Heart left ventricle (tissue), 16 donors: ENCODE measurements at places on chromosomes 3 and 15. TPM values are rescaled to one million over a fixed set of nuclear protein-coding genes. Genes with fewer than 3 reads are reported as not detected.

GRCh38 chr3:195140816-195141793, 129.9 kb downstream of the XXYLT1 start:
- DNase-seq, result no peak

- DNase-seq, result no peak
Measured at GRCh38 chr15:53536479-53537120, 222.9 kb downstream of the WDR72 start.

DNA sequence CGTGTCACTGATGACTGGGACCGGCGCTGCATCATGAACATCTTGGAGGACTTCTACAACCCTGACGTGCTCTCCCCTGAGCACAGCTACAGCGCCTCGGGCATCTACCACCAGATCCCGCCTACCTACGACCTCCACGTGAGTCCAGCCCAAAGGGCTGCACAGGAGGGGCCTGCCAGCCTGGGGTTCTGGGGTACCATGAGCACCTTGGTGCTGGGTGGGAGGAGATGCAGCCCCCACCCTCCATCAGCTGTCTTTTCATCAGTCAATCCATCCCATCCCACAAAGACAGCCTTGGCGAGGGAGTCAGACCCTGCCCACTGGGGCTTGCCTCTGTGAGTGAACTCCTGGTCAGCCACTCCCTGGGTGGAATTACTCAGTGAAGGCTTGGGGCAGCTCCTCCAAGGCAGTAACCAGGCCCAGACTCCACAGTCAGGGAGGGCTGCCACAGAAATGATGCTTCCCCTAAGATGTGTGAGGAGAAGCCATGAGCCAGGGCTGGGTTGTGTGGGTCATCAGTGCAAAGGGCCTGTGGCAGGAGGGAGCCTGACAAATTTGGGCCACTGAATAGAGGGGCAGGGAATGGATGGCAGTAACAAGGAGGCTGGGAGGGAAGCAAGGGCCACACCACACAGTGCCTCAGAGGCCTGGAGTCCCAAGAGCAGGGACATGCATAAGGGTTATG, 47.9 kb downstream of the SEMA3G start:
- peak; percentile 16 for DNase-seq

GRCh38 chr3:54736459-54736858, 191.4 kb downstream of the LRTM1 start:
- DNase-seq, result no peak

OXTR gene
- not detected for total RNA-seq

DNA sequence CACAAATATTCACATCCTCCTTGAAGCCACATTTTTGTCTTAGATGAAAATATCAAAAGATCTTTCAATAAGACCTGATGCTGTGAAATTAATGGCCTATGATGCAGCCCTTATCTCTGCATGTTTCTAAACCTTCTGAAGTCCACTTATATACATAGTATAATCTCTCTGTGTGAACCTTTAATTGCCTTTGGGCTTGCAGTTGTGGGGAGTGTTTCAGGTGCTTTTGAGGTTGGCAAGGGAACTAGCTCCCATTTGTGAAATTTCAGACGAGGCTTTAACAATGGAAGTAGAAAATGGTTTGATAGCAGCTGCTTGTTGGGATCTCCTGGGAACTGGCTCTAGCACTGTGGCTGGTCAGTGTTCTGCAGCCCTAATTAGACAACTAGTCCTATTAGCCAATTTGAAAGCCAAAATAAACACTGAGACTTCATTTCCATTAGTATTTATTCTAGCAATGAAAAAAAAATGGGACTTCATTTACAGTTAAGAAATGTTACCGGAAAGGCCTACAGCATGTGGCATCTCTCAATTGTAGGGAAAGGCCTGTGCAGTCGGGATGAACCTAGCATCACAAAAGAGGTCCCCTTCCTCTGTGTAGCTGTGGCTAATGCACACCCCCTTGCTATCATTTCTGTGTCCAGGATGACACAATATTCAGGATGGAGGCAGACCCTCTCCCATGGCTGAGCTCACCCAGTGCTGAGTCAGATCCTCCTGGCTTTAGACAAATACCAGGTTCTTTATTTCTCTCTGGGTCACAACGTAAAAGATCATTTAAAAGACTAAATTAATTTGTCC, 140.7 kb upstream of the TRIM42 start:
- no peak for DNase-seq

GRCh38 chr3:170909129-170909903, 879 bp upstream of the EIF5A2 start:
- no peak for DNase-seq

DNA sequence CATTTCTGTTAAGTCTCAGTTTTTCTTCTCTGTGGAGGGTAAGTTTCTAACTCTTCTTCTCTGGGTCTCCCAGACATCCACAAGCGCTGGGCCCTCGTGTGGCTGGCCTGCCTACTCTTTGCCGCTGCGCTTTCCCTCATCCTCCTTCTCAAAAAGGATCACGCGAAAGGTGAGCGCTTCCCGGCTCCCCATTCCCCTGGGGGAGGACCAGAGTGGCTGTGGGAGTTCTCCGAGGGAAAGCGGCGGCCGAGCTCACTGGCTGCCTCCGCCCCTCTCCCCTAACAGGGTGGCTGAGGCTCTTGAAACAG, 1.1 kb upstream of the CRELD1 start:
- DNase-seq, result no peak

DNA sequence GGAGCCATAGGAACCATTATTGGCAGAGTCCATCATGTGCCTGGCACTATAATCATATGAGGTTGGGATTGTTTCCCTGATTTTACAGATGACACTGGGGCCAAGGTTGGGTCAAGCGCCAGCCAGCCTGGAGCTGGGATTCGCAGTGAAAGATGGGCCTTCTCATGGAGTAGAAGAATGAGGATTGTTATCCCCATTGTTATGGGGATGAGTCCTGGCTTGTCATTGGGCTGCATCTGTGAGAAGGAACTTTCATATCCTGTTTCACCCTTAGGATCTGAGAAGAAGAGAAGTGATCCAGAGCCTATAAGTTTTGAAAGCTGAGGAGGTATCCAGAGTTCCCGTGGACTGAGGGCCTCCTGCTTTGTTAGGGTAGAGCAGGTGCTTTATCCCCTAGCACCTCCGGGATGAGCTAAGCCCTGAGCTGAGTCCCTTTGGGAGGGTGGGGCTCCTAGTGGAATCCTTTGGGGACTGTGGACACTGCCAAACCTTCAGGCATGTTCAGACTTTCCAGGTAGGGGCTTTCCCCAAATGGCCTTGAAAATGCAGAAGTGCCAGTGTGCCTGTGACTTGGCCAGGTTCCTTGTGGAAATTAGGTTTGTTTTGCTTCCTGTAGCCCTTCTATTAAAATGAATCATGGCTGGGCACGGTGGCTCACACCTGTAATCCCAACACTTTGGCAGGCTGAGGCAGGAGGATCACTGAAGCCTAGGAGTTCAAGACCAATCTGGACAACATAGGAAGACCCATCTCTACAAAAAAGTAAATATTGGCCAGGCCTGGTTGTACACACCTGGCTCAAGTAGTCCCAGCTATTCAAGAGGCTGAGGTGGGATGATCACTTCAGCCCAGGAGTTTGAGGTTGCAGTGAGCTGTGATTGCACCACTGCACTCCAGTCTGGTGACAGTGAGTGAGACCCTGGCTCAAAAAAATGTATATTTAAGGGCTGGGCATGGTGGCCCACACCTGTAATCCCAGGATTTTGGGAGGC, 30.2 kb upstream of the BSN start:
- no peak for DNase-seq

GRCh38 chr15:100103828-100104227, 237.9 kb downstream of the ADAMTS17 start:
- no peak for DNase-seq

INSYN1 gene
- total RNA-seq, result 113 TPM

DNA sequence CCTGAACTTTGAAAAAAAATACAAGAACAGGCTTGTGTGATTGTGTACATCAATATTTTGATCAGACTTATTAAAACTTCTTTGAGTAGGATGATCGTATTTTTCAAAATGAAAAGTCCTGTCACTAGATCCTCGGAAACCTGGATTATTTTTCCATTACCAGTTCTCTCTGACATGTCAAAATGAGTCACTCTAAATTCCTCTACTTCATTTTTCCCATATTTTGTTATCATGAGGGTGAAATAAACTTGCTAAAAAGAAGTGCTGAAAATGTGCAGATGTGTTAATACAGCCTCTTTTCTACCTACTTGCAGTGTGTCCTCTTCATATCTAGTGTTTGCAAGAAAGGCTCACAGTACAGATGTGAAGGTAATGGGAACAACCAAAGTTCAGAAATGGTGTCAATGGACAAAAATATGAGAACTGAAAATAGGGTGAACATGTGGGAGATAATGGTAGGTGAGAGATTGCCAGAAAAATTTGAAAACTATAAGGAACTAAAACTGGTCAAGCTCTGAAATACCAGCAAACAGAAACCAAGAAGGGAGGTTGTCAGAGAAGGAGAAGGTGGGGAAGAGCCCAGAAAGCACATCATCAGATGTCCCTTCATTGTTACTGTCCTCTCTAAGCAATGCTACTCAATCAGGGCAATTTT, 108.2 kb downstream of the EOMES start:
- no peak for DNase-seq

HAPLN3 gene
- 3.9 TPM for total RNA-seq

POLR2M gene
- 52.8 TPM for total RNA-seq

- DNase-seq, result no peak
Measured at GRCh38 chr3:839981-840380, 252.8 kb upstream of the CNTN6 start.

C3orf49 gene
- total RNA-seq, result not detected

GRCh38 chr3:183966361-183966791, 51.3 kb downstream of the ABCC5 start:
- no peak for DNase-seq
